ENCODE measurements at places on chromosomes 5 and 9.

DNA sequence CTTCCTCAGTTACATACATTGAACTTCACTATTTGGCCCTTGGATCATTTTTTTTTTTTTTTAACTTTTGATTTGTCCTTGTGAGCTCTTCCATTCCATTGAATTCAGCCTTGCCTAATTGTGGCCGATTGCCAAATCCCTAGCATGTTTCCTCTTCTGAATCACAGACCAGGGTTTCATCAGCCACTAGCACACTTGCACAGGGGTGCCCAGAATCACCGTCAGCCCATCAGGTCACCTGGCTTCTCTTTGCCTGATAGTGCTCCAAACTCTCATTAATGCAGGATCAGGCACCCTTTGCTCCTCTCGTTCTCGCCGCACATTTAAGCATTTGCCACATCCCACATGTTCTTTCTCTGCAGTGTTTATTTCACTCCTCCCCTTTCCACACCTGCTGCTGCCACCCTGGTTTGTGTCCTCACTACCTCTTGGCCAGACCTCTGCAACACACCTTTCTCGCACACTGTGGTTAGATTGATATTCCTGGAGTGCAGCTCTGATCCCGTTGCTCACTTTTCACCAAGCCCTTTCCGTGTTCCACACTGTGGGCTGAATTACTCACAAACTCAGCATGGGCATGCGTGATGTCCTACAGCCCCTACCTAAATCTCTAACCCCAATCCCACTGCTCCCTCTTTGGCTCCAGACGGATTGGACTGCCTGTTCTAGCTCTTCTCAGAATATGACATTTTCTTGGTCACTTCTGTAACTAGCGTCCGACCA, 9.8 kb downstream of the PIK3R1 start:
- DNase-seq = no peak

DNA sequence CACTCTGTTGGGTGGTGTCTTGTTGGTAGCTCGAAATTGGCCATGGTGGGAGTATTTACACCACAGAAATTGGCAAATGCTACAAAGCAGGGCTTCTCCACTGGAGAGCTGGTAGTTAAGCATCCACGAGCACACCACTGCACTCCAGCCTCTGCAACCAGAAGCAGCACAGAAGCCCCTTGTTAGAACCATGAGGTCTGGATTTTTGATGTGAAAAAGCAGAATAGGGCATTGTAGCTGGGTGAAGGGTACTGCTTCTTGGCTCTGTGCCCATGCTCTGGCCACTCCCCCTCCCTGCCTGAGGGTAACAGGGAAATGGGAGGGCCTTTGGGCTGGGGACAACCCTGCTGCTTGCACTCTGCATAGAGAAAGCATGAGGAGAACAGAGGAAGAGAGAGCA, 81.2 kb upstream of the UBTD2 start:
- DNase-seq = no peak

DNA sequence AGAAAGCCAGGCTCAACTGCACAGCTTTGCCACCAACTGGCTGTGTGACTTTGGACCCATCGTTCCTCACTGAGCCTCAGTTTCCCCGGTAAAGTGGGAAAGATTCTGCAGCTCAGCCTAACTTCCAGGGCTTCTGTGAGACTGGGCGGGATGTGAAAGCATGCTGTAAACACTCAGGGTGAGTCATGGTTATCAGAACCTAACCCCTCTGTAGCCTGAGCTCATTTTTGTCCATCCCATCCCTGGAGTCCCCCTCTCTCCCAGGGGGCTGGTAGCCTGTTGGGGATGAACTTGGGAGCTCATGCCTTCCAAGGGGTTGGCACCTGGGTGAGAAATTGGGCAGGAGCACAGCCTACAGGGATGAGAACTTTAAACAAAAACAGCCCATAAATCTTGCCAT, 2.3 kb downstream of the CCDC69 start:
- DNase-seq = no peak

GRCh38 chr9:136824496-136825225, 16.9 kb downstream of the RABL6 start:
- no peak for DNase-seq

DNA sequence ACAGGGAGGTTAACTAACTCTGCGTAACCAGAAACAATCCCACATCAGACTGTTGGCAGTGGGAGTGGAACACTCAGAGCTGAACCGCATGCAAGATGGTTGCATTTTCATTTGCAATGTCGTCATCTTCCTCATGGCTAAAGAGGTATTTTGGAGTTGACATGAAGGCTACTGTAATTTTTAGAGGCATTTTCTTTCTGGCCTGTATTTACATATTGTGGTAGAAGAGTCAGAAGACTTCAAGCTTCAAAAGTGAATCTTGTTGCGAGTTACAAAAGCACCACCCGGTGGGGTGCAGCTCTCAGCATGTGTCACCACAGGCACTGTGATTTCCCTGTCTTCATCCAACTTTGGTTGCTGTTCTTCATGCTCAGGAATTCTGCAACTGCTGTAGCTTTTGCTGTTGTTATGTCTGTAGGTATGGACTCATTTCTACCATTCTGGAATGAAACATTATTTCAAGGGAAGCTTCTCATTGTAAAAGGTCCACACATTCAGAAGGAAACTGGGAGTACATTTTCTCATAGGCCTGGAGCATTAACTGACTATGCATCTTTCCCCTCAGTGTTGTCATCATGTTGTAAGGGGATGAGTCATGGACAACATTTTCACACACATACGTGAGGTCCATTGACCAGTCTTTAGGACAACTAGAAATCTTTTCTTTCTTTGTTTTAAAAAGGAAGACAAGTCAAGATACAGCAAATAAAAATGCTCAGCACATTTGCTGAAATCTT, 35.4 kb upstream of the GDNF start:
- no peak for DNase-seq

GRCh38 chr9:1238407-1238806, 188.2 kb downstream of the DMRT2 start:
- no peak for DNase-seq

GRCh38 chr9:80787636-80788035, 901.7 kb downstream of the TLE1 start:
- DNase-seq = no peak

DNA sequence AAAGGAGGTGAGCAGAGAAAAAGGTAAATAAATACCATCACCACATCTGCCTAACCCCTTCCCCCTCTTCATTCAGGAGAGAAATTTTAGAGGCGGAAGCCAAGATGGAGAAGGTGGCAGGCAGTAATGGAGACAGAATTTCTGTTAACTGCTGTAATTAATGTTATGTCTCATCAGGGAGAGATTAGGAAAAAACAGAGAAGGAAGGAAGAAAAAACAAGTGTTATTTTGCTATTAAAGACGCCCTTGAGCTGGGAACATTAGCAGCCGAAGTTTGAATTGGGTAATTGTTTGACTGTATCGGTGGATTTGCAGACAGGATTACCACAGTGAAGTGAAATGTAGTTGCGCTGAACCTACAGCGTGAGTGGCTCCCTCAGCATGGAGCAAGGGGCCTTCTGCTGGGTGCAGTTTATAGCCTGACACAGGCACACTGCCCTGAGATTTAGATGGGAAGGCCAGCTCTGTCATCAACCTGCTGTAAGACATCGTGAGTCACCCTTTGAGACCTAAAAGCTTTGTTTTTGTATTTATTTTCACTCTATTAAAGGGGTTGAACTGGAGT, 136.3 kb downstream of the ASTN2 start:
- DNase-seq = no peak

DNA sequence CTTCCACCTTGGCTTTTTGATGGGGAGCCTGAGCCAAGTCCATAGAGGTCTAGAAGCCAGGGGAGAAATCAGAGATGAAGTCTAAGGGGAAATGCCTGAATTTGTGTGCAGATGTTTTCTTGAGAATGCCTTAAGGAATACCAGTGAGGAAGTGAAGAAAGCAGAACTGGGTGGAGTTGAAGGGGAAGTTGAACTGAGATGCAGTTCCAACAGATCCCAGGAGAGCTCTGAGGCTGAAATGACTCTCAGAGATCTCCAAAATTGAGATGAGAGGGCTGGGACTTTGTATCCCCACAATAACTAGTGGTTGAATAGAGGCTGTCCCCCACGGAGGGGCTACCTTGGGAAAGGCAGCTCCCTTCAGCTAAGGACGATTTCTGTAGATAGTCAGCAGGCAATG, 197.1 kb downstream of the ZNF462 start:
- no peak for DNase-seq

GRCh38 chr5:156459812-156460385, 132.9 kb downstream of the SGCD start:
- DNase-seq = no peak

- DNase-seq = no peak
These were observed 58.9 kb upstream of the NR3C1 start for GRCh38 chr5:143462431-143462830.

DNA sequence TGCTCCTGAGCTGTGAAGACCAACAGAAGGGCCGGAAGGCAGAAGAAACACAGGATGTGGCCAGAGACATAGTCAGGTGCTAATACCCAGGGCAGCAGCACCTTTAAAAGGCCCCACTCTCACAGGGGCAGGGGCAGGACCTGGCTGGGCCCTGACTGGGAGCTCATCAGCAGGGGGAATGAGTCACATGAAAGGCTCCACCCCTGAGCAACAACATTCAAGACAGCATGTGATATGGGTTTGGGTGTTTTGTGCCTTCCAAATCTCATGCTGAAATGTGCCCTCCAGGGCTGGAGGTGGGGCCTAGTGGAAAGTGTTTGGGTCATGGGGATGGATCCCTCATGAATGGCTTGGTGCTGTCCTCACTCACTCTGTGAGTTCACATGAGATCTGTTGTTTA, 181.7 kb downstream of the ERCC6L2 start:
- no peak for DNase-seq

DNA sequence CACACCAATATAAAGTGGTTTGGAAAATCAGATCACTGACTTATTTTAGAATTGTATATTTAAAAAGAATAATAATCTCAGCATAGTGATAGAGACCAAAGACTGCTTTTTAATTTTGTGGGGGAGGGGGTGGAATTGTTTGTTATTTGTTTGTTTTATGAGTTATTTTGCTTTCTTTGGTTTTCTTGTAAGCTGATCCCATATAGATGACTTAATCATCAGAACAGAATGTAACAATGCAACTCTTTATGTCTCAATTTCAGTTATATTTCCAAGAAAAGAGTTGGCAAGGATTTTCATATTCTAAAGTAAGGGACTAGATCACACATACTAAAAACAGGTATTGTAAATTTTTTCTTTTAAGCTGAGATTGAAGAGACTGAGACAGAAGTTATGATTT, 984.9 kb downstream of the TLE4 start:
- DNase-seq = no peak

DNA sequence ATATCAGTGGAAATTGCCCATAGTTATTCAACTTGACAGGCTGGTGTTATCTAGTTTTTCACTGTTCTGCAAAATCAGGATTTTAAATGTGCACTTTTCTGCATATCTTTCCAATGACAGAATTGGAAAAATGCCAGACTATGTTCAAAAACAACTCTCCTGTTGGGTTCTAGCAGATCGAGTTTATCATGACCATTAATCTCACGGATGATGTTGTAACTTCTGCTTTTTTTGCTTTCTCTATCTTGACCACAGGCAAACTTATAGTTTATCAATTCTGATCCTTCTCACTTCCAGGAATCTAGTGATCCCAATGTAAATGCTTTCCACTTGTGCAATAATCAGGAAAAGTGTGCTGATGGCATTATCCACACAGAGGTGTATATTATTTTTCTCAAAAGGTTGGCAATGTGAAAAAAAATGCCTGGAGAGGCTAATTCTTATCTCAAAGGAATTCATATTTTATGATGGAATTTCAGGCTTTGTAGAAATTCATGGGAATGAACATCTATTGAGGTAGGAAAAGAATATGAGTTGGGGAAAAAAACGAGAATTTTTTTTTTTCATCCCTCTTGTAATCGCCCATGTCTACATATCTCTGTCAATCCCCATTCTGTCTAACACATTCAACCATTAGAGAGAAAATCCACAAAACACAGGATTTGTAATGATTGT, 73.6 kb upstream of the DAB2 start:
- DNase-seq = no peak

- no peak for DNase-seq
These were observed 81.7 kb upstream of the LMX1B start for GRCh38 chr9:126532019-126532462.

DNA sequence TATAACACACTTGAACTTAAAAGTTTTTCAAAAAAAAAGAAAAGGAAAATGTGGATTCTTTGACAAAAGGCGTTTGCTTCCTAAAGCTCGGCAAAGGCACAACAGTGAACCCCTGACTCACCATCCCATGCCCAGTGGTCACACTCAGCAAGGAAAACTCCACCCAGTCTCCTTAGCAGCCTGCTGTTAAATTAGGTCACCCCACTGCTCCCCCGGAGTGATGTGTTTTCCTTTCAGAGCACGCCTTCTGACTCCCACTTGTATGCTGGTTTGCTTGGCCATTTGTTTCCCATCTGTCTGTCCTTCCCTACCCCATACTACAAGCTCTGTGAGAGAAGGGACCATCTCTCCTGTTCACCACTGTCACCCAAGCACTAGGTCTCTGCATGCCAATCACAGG, 23.8 kb downstream of the RETREG1 start:
- no peak for DNase-seq

DNA sequence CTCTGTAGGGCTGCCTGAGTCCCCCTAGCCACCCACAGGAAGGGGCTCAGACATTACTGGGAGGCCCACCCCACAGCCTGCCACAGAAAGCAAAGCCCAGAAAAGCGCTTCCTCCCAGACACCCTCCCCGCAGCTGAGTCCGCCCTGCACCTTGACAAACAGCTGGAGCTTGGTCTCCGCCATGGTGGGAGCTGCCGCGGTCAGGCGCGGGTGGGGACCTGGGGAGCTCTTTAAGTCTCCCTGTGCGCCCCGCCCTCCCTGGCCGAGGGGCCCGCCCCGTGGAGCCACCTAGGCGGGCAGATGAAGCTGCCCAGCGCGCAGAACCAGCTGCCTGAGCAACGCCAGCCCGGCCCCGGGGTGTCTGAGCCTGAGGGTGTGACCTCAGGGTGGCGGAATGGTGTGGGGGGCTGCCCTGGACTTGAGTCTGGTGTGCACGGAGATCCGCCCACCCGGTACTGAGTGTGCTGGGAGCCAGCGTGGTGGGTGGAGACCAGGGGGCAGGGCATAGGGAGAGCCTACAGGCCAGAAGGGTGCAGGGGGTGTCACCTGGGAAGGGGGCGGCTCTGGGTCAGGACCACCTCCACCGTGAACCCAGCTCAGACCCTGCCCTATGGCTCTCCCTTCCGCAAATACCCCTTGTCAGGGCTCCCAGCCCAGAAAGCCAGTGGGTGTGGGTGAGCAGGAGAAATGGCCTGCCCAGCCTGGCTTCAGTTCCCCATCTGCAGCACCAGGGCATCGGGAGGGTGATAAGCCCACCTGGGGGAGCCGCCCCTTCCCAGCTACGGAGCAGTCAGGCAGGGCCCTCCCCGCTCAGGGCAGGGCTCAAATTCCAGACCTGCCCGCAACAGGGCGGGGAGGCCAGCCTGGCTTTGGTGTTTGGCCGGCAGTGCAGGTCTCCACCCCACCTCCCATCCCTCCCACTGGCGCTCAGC, at the start of gene CLIC3:
Gene CLIC3 (minus strand): TSS at position 208 of the 932 bp plus-strand sequence. CDS start 25 bp downstream, at position 183.
- DNase-seq = peak; percentile 40

DNA sequence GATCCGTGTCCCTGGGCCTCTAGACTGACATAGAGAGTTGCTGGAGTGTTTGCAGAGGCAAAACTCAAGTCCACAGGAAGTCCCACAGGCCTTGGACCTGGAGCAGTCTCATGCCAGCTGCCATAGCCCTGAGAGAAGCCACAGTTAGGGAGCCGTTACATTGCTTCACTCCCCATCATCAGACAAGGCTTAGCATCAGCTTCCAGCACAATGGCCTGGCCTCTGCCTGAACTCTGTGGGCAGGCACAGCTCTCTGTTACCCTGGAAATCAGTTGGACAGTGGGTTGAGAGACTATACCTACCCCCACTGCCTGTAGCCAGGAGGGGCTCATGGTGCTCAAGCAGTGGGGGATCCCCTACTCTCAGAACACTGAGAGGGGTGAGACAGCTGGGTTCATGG, 16.2 kb upstream of the C9orf72 start:
- DNase-seq = no peak
